Stimulated activated CD4-positive, alpha-beta T cell treated with anti-CD3 and anti-CD28 coated beads, TNF-alpha, amount 100 ng/mL, for 1 hour (primary cell): ENCODE measurements at places on chromosomes 7 and 10.

GRCh38 chr7:84264396-84264795 lies 69.8 kb upstream of the SEMA3A start:
- no peak for DNase-seq

DNA sequence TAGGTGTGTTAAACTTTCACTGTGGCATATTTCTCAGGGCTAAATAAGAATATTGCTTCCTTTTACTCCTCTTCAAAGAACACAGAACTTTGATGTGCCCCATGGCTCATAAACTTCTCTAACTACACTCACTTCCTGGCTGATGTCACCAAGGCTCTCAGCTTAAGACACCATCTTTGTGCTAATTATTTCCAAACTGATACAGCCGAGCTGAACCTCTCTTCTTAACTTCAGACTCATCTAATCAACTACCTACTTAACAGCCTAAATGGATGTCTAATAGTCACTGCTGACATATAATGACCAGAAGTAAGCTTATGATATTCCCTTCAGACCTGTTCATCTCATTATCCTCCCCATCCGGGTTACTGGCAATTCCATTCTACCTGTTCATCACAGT lies 3.6 kb downstream of the C10orf67 start:
- no peak for DNase-seq

DNA sequence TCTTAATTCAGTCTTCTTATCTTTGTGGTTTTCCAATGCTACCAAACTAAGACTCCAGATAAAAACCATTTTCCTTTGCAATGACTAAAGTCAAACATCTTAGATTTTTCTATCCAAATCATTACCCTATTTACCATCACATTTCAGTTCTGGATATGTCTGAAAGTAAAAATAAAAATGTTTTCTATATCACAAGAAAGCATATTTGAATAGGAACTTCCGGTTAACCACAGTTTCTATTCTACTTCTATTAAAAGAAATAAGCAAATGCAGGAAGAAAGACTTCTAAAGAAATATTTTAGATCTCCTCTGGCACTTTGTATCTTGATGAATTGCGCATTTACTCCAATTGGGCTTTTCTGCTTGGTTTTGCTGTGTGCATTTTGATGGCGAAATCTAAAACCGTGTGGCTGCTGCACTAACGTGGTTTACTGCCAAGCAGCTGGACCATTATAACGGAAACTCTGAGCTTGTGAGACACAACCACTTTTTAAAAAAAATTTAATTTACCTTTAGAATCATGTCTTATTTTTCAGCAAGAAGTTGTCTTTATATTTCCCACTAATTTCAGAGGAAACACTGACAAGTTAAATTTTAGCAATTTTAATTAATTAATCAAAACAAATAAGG lies 146.1 kb downstream of the VPS50 start:
- no peak for DNase-seq

- no peak for DNase-seq
These were observed 67.9 kb upstream of the AFAP1L2 start for GRCh38 chr10:114471906-114472876.

GRCh38 chr7:45026984-45027773 lies 27.2 kb downstream of the CCM2 start:
- DNase-seq: no peak

GRCh38 chr10:62817121-62817765 lies 1.1 kb upstream of the EGR2 start:
- peak; percentile 52 for DNase-seq

- DNase-seq: no peak
These were observed 38.5 kb downstream of the GHRHR start for GRCh38 chr7:31002256-31002655.

DNA sequence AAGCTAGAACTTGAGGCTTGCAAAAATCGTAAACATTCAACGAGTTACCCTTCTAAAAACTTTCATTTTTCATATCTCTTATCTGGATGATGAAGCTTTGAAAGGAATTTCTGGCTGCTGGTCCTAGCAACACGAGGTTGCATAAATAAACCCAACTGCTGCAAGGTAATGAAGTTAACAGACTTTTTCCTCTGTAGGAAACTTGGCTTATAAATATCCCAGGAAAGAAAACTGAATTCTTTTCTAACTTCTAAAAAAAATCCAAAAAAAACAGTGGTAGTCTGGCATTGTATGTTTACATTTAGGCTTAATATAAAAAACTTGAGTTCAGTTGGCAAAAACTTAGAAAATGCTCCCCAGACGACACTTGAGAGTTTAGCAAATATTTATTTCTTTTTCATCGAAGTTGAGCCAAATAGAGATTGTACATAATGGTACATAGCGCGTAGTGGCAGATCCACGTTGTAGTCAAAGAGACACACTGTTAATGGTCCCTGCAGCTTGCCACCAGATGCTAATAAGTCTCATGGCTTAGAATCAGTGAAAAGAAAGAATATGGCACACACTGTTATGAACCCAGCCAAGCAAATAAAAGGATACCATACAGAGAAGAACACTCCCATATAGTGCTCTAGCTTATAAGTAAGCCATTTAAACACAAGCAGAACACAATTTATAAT lies 200.3 kb upstream of the PCLO start:
- no peak for DNase-seq

- DNase-seq: no peak
These were observed 163.6 kb downstream of the GNAT3 start for GRCh38 chr7:80348223-80348622.

DNA sequence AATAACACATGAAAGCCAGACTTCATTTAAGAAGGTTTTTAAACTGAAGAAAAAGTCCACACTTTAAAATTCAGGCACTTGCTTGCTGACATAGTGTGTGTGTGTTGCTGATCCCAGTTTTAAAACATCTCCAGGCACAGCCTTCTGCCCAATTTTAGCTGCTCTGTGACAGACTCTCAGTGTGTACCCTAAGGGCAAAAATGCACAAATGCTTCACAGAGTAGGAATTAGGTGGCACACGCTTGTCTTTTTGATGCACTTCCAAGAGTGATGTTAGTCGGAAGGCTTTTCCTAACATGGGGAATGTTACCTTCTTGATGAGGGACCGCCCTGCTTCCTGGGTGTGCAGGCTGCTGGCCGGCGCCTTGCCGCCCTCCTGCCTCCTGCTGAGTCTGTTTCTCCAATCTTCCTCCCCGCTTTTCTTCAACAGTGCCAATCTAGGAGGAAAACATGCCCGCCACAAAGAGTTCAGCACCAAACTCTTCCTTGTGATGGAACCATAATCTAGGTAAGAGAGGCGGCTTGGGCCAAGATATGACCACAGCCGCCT lies 122.3 kb downstream of the SVIL start:
- DNase-seq: no peak

DNA sequence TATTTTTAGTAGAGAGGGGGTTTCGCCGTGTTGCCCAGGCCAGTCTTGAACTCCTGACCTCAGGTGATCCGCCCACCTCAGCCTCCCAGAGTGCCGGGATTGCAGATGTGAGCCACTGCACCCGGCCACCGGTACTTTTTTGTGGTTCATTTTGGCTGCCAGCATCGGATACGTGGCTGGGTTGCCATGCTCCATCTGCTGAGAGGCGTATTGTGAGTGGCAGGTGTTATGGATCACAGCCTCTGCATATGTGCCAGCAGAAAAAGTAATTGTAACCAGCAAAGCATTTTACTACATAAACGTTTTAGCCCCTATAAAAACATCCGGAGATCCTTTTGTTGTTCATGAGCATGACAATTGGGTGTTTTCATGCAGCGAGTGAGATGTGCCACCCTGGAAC lies 7.1 kb downstream of the FOXK1 start:
- DNase-seq: no peak

DNA sequence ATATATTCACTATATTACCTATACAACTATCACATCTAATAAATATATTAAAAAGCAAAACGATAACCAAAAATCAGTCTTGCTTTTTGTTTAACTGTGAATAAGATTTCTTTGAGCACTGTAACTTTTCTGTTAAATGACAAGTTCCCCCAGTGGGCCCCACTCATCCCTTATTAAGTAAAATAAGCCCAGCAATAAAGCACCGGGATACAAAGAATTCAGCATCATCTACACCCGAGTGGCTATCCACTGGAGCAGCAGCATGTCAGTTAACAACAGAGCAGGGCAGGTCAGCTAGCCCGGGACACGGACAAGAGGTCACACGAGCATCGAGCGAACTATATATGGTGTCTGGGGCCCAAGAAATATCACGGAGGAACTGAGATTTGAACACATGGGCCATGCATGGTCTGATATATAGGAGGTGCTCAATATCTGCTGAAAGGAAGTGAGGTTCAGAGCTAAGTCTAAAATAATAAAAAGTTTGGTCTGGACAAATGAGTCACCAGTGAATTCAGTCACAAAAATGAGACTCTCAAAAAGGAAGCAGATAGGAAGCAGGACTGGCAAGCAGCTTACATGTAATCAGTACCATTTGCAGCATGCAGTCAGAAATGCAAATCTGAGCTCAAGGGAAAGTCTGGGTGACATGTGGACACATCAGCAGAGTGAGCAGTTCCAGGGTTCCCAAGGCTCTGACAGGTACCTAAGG lies 4.1 kb downstream of the ERCC6 start:
- no peak for DNase-seq

- DNase-seq: no peak
These were observed 93.1 kb downstream of the OAT start for GRCh38 chr10:124325633-124325914.

DNA sequence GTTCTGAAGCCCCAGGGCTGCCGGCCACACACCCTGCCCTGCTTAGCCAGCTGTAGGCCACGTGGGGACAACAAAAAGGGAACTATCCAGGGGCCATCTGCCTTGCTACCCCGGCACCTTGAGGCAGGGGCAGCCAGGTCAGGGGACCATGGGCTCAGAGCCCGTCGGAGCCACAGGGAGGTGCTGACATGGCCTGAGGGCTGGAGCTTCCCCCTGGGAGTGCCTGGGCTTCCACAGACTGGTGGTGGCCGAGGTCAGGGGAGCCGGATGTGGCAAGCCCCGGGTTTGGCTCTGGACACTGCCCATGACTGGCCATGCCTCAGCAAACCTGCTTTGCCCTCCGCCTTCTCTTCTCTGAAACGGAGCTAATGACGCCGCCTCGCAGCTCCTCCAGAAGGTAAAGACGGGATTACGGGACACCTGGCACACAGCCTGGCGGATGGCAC lies 178.5 kb downstream of the EBF3 start:
- no peak for DNase-seq

GRCh38 chr7:73977619-73978618 lies 50.1 kb upstream of the ELN start:
- DNase-seq: no peak

DNA sequence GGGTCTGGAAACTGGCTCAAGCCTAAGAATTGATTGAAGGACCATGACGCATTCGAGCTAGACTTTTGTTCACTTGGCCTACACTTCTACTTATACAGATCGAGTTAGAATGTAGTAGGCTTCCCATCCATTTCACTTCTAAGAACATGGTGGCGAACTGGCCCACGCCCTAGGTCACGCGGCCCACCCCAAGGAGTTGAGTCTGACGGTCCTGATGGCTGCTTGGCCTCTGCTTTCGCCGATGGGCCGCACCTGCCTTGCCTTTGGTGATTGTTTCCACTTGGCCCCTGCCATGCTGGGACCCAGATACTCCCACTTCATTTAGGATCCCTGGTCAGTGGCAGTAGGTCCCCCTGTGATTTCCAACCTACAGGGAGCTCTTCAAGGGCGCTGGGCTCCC lies 153.6 kb downstream of the PRKAG2 start:
- no peak for DNase-seq

- DNase-seq: no peak
These were observed 12.8 kb downstream of the SCRN1 start for GRCh38 chr7:29976673-29977415.

DNA sequence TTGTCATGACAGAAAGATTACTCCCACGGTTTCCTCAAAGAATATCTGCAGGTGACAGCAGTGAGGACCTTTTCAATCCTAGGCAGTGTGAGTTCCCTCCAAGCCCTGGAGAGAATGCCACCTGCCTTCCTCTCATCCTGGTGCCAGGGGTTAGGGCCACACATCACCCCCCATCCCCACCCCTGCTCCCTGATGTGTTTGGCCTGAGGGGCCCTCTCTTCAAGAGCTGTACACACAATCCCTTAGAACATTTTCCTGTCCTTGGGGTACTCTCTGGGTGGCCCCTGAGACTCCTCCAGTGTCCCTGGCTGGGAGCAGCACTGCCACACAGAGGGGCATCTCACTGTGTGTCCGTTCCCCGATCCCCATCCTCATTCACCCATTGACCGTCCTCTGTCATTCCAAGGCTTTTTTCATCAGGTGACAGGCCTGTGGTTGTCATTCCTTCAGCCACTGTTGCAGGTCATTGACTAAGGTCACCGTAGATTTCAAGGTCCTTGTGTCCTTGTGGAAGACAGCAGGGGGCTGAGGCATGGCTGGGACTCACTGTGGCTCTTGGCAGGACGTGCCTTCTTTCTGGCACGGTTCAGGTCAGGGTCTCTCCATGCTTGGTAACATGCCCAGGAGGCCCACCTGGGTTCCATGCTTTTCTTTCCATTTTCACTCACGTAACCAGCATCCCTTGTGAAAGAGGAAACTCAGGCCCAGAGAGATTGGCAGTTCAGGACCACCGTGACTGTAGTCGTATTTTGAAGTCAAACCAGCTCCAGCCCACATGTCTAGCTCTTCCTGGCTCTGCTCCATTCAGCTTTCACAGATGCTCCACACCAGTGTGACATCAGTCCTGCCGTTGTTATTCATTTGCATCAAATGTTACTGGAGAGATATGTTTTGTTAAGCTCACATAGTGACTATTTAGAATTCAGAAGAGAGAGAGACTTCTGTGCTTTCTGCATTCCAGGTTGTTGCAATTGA lies 26.8 kb upstream of the BTBD16 start:
- no peak for DNase-seq

- no peak for DNase-seq
These were observed 133.5 kb downstream of the C1GALT1 start for GRCh38 chr7:7315851-7316250.

- DNase-seq: no peak
These were observed 77.0 kb downstream of the ZNF277 start for GRCh38 chr7:112283382-112283910.

GRCh38 chr7:23157679-23158078 lies 24.2 kb upstream of the NUP42 start:
- no peak for DNase-seq

DNA sequence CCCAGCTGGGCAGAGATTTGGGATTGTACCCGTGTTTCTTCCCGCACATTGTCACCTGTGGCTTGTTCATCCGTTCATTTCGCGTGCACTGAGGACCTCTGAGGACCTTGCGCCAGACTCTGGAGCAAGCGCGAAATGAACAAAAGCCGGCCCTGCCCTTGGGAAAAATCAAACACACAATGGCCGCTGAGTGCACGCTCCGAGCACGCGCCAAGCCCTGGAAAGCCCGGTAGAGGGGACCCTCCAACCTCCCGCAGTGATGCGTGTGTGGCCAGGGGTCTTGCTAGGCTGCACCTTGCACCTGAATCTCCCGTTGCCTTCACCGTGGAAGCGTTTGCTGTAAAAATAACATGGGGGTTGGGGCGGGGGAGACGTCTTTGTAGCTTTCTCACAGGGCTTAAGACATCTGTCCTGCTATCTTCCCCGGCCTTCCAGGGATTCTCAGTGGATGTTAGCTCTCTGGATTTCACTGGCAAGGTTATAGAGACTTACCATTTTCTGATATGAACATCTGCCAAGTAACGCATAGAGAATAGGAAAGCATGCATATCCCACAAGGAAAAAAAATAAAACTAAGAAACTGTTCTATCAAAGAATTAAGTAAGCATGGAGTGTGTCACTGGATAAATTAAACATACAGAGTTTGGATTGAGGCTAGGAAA lies 37.3 kb downstream of the ZNF777 start:
- no peak for DNase-seq

- DNase-seq: no peak
These were observed 470.1 kb upstream of the NRP1 start for GRCh38 chr10:33804584-33804983.
